CD4-positive, alpha-beta T cell (primary cell): ENCODE measurements at places on chromosomes 1 and 21.

- DNase-seq: no peak
Observed at GRCh38 chr1:162703708-162704107, 71.4 kb downstream of the DDR2 start.

DNA sequence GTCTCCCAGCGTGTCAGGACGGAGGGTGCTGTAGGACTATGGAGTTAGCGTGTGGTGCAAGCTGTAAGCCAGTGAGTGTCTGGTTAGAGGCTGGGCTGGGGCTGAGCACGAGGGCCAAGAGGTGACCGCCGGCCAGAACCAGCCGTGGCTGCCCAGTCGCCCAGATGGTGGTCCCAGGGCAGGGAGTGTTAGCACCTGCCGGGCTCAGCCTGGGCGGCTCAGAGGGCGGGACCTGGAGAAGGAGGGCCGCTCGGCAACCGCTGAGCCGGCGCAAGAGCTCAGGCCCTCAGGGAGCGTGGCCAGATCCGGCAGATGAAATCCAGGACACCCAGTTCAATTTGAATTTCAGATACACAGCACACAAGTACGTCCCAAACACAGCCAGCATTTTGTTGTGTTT lies 87.9 kb downstream of the PRDM16 start:
- DNase-seq: no peak

DNA sequence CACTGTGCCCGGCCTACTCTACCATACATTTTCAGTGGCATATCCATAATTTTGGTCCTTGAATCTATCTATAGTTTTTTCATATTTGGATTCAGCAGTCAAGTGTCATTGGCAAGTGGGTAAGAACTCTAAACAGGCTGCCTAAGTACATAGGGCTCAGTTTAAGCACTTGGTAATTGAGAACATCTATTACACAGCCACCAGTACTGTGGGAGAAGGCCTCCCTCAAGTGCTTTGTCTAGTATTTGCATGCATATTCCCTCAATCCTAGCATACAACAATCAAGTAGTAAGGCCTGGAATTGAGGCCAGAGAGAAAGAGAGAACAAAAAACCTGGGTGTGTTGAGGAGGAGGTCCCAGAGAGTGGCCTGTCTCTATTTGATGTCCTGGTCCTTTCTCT lies 325.2 kb downstream of the USP25 start:
- no peak for DNase-seq

GRCh38 chr1:116259663-116260062 lies 113.4 kb upstream of the ATP1A1 start:
- DNase-seq: no peak

DNA sequence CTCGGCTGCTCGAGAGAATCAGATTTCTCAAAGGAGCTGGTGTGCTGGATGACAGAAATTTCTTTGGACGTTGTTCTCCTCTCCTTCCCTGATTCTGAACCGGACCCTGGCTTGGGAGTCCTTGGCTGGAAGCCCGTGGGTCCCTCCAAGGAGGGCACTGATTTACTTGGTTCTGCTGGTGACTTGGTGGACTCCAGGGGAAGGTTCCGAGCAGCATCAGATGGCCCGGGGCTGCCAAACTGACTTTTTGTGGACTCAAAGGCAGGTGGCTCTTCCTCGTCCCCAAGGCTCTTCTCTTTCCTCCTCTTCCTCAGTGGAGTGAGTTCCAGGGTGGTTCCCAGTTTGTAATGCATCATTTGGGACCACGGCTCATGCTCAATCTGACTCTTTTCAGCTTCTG lies 97.9 kb upstream of the EDN2 start:
- DNase-seq: no peak

DNA sequence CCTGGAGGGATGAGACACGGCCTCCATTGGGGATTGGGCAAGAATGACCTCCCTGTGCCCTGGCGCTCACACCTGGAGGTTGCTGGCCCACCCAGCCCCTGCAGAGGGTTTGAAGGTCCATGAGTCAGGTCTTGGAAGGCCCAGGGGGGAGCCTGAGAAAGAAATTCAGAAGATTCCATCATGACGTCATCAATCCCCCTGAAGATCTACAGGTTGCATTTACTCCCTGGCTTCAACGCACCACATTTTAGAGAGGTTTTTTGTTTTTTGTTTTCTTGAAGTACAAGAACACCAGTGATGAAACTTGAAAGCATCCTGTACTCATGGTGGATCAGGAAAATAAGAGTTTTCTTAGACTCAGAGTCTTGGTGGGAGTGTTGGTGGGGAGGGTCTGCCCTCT lies 82.4 kb upstream of the SLC25A33 start:
- DNase-seq: no peak

- DNase-seq: no peak
Observed at GRCh38 chr1:224127925-224128819, 14.3 kb downstream of the FBXO28 start.

DNA sequence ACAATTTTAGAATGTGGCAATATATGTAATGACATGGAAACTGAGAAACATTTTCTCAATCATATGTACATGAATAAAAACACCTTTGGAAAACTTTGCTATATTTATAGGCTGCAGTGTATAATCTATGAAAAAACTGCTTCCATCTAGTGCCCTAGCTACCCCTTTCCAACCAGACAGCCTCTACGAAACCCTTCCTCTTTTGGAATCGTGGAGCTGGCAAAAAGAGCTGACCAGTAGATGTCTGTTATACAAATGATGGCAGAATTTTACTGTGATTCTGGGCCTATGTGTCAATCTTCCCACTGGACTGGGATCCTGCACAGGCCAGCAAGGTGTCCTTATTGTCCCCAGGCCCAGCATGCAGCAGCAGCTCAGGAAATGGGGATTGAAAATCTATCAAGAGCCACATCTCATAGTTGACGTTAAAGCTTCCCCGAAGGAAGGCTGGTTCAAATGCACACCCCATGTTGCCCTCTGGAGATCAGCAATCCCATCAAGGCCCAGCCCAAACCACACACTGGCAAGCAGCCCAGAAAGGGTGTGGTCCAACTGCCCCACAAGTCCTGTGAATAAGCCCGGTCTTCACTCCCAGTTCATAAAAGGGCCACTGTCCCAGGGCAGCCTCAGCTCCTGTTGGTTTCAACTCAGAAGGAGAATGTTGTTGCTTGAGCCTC lies 8.8 kb upstream of the FAM20B start:
- DNase-seq: no peak

DNA sequence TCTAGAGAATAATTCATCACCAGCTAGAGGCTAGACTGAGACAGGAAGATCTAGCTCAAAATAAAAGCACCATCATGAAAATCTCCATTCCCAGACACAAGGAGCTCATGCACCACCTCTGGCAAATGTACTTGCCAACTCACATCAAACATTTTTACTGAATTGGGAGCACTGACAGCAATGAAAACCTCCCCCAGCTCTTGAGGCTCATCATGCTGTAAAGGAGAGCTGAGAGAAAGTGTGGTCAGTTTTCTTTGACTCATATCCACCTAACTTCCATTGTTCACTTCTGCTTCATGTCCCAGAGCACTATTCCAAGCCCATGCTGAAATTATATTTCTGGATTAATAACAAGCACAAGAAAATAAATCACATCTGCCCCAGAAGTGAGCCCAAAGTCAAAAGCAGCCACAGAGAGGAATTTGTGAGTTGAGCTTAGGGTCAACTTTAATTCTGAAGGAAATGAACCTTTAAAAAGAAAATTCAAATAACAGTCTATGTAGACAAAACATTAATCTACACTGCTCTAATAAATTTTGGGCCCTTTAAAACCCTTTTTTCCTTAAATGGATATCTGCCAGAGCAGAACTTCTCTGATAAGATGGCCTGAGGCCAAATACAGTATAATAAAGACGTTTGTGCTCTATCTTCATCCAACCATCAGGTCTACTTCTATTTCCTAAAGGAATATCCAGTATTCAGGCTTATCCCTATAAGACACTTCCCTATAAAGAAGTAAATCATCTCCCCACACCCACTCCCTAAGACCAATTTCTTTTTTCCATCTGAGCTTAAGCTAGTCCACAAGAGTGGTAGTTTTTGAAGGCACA lies 85.9 kb upstream of the ADAM30 start:
- no peak for DNase-seq

GRCh38 chr1:27365372-27366112 lies 1.2 kb downstream of the MAP3K6 start:
- DNase-seq: peak; percentile 82

DNA sequence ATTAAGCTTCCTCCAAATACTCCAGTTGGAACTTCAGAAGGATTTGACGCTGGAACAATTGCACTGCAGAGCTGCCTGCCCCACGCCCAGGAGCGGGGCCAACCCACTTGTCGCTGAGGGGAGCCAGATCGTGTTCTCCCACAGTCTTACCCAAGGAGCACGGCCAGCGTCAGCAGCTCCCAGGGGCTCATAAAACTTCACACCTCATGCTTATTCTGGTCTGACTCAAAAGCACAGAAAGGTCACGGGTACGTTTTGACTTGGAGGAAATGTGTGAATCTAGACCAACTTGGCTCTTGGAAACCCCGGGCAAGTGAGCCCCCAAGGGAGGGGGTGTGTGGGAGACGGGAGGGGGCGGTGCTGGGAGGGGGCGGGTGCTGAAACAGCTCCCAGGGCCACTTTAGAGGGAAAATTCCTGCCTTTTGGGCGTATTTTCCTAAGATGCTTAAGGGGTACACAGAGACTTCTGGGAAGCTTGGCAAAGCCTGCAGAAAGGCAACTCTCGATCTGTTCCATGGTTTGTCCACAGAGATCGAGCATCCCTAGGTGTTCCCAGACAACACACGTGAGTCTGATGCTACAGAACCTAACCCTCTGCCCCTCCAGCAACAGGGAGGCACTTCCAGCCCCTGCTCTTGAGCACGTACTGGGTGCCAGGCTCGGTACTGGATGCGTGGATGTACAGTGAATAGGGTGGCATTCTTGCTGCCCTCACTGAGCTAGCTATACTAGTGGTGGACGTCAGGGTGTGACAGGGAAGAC lies 98.9 kb downstream of the DHRS3 start:
- DNase-seq: no peak

GRCh38 chr1:173383351-173383750 lies 93.8 kb upstream of the PRDX6 start:
- DNase-seq: no peak

DNA sequence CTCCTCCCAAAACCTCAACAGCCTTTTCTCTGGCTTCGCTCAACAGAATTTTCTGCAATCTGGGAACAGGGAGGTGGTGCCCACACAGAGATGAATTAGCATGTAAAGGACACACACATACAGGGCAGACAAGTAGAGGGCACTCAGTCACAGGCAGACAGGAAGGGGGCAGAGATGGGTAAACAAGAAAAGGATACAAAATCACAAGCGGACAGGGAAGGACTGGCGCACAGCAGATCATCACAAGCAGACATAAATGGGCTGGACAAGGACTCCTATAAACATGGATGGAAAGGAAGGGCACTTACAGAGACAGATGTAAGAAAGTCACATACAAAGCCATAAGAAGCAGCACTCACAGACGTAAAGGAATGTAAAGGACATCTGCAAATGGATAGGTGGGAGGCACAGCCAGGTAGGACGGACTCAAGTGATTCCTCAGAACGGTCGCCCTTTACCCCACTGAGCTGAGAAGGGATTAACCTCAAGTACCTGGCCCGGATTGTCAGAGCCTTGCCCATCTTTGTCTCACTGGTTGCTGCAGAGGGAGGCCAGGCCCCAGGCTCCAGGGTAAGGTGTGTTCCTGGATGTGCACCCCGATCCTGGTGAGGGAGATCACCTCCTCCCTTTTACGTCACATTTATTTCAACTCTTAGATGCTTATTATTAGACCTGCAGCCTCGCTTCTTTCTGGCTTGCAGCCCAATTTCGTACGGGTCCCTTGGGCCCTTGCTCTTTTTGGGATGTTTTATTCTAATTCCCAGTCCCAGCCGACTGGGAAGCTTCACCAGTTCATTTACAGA lies 836 bp upstream of the PRCC start:
- no peak for DNase-seq

DNA sequence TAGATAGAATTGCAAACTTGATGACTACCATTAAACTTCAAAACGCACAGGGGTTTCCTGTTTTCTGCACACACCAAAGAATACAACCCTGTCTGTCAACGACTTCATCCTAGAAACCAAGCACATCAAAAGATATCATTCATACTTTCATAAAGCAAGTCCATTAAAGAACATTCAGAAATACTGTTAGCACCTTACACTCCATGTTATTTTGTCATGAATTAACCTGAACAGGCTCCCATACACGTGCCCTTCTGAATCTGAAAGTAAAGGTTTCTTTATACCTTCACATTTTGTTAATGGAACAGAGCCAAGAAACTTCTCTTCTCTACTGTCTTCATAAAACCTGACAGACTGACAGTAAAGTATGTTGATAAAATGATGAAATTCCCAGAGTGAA lies 46.1 kb downstream of the PUM1 start:
- DNase-seq: peak; percentile 14

- no peak for DNase-seq
Observed at GRCh38 chr1:37846647-37847339, 12.6 kb downstream of the MTF1 start.

DNA sequence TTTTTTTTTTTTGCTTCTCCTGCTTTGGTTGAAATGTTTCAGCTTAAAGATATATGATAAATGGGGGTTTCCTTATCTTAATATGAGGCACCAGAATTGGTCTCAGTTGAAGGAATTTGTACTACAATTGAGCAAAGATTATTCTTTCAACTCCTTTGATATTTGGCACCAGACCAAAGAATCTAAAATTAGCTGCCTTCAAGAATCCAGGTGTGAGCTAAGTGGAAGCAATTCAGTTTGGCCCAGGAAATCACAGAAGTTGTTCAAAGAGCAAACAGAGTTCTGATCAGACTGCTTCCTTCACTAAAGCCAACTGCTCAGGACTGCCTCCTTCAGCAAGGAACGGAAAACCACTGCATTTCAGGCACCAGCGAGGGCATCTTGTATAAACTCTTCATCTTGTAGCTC lies 68.3 kb upstream of the BCAR3 start:
- DNase-seq: no peak

- no peak for DNase-seq
Observed at GRCh38 chr1:40553017-40553416, 21.6 kb downstream of the ZNF684 start.

DNA sequence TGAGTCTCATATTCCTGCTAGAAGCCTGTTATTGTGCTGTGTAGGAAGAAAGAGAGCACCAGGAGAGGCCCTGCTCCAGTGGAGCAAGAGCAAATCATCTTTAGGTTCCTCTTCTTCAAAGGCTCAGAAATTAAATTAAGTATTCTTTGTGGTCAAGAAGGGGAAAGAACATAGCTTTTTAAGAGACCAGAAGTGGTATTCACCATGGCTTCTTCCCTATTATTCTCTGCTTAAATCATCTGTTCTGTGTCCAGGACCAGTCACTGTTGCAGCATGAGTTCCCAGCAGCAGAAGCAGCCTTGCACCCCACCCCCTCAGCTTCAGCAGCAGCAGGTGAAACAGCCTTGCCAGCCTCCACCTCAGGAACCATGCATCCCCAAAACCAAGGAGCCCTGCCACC lies 1.1 kb downstream of the SPRR1B start:
- no peak for DNase-seq
